ENCODE measurements at places on chromosomes 4 and X. TPM values are rescaled to one million over a fixed set of nuclear protein-coding genes. Genes with fewer than 3 reads are reported as not detected.

Gene FRMD7
- not detected for total RNA-seq

Gene RBM47
- 667 TPM for total RNA-seq

Gene MAPK10
- total RNA-seq: 4.1 TPM

Gene XAGE2
- not detected for total RNA-seq

Gene AGA
- total RNA-seq: 5.4 TPM

Gene PRPS2
- total RNA-seq: 67.5 TPM

Gene GUCY1A1
- 35.8 TPM for total RNA-seq

Gene MAGEE2
- not detected for total RNA-seq

Gene OPRPN
- total RNA-seq: not detected

Gene CT45A3
- total RNA-seq: not detected

Gene ZNF711
- total RNA-seq: 1.00 TPM

Gene SH3D19
- 117 TPM for total RNA-seq

Gene RNF150
- 15.3 TPM for total RNA-seq

Gene FANCB
- total RNA-seq: 1.9 TPM

Gene GNRHR
- not detected for total RNA-seq

Gene DCHS2
- total RNA-seq: 2.7 TPM

Gene SPANXN4
- total RNA-seq: not detected

Gene TMEM185A
- total RNA-seq: 2.2 TPM

Gene CT45A2
- total RNA-seq: not detected
